Right renal cortex interstitium (tissue), 3 donors: ENCODE measurements at places on chromosomes 1 and 21. TPM values are rescaled to one million over a fixed set of nuclear protein-coding genes. Genes with fewer than 3 reads are reported as not detected.

DNA sequence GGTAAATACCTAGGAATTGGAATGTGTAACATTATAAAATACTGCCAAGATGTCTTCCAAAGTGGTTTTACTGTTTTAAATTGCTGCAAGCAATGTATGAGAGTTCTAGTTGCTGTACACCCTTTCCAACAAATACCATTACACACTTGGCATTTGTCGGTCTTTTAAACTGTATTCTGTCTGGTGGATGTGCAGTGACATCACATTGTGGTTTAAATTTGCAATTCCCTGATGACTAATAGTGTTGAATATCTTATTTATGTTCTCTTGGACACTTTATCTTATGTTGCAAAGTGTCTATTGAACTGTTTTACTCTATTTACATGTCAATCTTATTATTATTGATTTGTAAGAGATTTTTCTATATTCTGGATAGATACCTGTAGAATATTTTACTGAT, 561.2 kb upstream of the B3GALT2 start:
- DNase-seq = no peak

DNA sequence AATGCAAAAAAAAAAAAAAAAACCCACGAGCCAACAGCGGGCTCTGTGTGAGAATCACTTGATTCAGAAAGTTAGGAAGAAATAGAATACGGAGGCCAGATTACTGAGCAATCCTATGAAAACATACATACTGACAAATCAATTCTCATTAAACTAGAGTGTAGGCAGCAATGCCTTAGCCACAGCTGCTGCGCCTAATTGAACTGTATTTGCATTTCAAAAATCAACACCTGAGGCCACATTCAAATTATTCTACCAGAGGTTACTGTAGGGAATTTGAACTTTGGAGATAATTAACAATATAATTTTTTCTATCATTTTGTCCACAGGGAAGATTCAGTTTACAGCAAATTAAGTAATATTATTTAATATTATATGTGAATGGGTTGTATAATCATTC, 138.4 kb upstream of the PLD5 start:
- no peak for DNase-seq

DNA sequence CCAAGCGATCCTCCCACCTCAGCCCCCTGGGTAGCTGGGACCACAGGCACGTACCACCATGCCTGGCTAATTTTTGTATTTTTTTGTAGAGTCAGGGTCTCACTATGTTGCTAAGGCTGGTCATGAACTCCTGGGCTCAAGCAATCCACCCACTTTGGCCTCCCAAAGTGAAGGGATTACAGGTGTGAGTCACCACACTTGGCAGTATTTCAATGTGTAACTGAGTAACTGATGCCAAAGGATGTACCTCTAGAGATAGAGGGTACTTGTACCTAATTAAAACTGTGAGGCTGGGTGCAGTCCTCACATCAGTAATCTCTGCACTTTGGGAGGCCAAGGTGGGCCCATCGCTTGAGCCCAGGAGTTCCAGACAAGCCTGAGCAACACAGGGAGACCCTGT, 258.7 kb upstream of the DMRTA2 start:
- DNase-seq = no peak

DNA sequence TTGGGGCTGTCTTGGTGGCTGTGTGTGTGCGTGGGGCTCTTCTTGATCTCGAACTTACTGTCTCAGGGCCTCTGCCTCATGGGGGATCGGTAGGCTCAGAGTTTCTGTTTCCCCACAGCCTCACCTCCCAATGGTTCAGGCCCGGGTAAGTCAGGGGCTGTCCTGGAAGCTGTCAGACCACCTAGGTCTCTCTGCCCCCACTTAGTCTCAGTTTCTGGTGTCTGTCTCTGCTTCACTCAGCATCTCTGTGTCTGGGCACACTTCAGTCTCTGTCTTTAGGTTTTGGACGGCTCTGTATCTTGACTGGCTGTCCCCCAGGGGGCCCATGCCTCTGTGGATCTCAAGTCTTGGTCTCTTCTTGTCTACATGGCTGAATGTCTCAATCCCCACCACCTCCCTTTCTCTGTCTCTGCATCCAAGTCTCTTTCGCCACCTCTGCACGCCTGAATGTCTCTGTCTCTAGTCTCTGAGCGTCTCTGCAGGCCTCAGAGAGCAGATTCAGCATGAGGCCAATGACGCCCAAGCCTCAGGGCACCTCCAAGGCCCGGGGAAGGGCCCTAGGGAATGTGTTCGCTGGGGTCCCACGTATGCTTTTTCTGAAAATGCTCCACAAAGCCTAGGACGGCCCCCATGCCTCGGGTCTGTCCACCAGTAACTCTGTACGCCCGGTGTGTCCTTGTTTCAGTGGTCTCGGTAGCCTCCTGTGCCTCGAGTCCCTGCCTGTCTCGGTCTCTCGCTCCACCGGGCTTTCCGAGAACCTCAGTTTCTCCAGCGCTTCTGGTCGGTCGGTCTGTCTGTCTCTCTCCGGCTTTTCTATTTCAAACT, 818 bp downstream of the FHL3 start:
- no peak for DNase-seq

- DNase-seq = no peak
Measured at GRCh38 chr21:35402061-35402460, 353.0 kb upstream of the RUNX1 start.

The TEX50 gene
- not detected for polyA plus RNA-seq

DNA sequence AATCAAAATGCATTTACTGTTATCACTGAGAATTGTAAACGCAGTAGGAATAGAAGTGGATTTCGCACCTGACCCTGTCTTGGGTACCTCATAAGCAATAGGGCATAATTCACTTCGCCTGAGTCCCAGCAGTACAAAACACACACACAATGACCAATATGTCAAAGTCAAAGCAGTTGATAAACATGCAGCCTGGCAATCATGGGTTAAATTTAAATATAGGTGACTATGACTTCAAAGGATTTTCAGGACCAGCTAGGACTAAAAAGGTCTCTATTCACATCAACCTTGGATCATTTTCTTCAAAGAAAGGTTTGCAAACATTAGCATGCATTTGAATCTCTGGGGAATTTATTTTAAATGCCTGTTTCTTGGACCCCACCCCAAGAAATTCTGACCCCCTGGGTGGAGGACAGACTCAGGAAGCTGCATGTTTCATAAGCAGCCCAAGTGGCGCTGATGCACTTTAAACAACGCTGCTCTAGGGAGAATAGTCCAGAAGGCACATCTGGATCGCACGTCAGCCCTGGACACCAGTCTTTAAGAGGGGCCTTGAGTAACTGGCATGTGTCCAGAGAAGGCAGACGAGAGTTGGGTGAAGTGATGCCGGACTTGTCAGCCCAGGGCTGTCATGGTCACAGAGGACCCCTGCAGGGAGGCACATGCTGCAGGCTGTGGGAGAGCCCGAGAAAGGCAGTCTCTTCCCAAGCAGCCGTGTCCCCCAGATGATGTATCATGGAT, 55.7 kb upstream of the EFHD2 start:
- DNase-seq = no peak

GRCh38 chr1:224739997-224740684, 124.0 kb downstream of the CNIH3 start:
- no peak for DNase-seq

- DNase-seq = no peak
Measured at GRCh38 chr1:151146072-151146411, 389 bp downstream of the SEMA6C start.

GRCh38 chr1:18870957-18871356, 11.5 kb upstream of the TAS1R2 start:
- no peak for DNase-seq

DNA sequence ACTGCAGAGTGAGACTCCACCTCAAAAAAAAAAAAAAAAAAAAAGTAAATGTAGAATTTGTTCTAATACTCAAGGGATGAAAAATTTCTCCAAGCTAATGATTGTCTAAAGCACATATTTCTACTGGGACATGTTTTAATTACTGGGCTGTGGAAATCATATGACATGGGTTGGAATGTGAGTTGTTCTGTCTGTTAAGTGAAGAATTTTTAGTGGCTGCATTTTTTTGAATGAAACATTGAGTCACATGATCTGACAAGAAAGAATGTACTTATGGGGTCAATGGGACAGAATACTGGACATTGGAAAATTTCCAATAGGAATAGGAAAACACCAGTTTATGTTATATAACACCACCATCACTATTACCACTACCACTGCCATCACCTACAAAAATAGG, 123.8 kb upstream of the IVNS1ABP start:
- no peak for DNase-seq

DNA sequence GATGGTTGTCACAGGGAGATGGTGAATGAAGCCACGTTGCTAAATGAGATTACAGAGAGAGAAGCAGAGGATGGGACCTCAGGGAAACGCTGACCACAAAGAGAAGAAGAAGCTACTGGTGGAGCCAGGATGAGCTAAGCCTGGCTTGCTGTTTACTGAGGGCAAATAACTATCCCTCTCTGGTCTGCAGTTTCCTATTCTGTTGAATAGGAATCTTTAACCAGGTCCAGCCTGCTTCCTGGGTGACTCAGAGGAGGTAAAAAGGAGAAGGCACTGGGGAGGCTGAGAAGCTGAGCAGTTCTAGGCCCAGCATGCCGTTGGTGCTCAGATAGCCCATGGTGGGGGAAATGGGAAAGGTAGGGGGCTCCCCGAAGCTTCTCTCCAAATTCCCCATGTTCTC, 29.6 kb downstream of the DMBX1 start:
- DNase-seq = no peak

GRCh38 chr1:50405814-50406213, 17.4 kb downstream of the DMRTA2 start:
- no peak for DNase-seq

The MROH9 gene
- not detected for polyA plus RNA-seq

DNA sequence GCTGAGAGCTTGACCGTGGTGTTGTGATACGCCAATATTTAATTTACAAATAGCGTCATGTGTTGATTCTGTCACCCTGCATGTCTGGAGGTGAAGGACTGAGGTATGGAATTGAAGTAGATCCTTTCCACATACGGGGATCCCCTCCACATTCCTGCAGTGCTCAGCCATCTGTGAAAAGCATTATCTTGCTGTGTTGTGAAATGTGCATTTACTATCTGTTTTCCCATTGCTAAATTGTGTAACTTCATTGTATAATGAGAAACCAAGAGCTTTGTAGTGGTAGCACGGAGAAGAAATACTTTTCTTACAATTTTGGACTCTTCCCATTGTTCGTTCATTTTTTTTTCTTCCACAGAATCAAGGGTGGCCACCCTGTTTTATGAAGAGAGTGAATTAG, 577.3 kb upstream of the ZP4 start:
- DNase-seq = no peak

- no peak for DNase-seq
Measured at GRCh38 chr1:245469734-245470133, 314.9 kb downstream of the KIF26B start.

- DNase-seq = no peak
Measured at GRCh38 chr1:82848043-82848442, 1047.3 kb downstream of the ADGRL2 start.

The SPRR4 gene
- not detected for polyA plus RNA-seq

- DNase-seq = no peak
Measured at GRCh38 chr1:147652306-147652705, 18.0 kb downstream of the ACP6 start.

- DNase-seq = no peak
Measured at GRCh38 chr1:209787551-209787950, 3.2 kb upstream of the C1orf74 start.
